Stimulated activated CD4-positive, alpha-beta T cell treated with anti-CD3 and anti-CD28 coated beads, TNF-alpha, amount 100 ng/mL, for 1 hour (primary cell): ENCODE measurements at places on chromosomes 11 and 22.

DNA sequence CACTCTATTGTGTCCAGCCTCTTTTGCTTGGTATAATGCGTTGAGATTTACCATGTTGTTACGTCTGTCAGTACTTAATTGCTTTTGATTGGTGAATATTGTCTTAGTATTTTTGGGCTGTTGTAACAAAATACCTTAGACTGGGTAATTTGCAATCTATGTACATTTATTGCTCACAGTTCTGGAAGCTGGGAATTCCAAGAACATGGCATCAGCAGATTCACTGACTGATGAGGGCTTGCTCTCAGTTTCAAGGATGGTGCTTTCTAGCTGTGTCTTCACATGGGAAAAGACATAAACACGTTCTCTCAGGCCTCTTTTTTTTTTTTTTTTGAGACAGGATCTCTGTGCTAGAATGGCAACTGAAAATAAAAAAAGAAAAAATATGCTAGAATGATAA lies 46.7 kb upstream of the INCENP start:
- DNase-seq: no peak

GRCh38 chr22:47773635-47774034 lies 1011.2 kb downstream of the TBC1D22A start:
- no peak for DNase-seq

- DNase-seq: no peak
These were observed 5.3 kb downstream of the TUBA8 start for GRCh38 chr22:18115906-18116371.

DNA sequence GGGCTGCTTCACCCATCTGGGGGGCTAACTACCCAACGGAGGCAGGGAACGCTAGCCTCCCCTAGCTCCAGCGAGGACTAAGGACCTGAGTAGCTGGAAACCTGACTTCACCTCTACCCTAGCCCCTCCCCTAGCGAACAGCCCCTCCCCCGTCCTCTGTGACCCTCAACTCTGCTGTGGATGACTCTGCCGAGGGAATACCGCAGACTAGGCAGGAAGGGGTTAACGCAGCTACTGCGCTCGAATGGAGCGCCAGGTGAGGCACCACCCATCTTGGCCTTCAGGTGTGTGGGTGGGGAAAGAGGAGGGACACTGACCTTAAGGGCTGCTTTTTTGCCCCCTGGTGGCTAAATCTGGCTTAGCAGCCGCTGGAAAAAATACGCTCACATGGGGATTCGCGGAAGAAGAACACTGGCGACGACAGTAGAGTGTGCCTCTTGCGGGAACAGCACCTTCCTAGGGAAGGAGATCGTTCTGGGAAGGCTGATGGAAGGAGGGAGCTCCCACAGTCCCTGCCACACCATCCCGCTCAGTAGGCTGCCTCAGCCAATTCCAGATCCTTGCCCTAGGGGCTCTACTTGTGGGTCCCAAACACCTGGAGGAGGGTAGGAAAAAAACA lies 4.5 kb upstream of the BCL9L start:
- DNase-seq: no peak

DNA sequence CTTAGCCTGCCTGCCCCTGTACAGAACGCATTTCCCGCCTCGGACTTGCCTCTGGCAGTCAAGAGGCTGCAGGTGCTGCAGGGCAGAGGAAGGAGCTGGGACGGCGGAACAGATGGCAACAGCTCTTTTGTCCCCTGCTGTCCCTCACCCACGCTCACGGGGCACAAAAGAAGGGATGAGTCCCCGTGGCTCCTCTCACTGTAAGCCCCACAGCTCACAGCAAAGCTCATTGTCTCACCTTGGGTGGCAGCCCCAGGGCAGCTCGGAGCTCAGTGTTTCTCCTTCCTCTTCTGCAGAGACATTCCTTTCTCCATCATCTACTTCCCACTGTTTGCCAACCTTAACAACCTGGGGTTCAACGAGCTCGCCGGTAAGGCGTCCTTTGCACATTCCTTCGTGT lies 24.3 kb downstream of the SLC25A18 start:
- DNase-seq: no peak

DNA sequence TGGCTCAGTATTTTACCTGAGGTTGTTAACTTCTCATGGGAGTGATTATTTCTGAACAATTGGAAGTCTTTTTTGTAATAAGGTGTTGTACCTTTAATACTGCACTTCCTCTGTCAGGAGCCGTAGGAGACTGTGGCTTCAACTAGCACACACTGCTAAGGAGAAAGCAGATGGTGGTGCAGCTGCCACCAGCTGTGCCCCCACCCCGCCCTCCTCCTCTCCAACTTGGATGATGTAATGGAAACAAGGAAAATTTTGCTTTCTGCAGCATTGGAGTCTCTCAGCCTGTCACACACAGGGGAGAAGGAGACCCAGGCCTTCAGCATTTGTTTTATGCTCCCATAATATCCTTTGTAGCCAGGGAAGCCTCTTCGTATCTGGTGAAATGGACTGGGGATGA lies 91.2 kb downstream of the TEAD1 start:
- no peak for DNase-seq

- no peak for DNase-seq
These were observed at the start of gene HTR3B for GRCh38 chr11:113904379-113905101. Gene HTR3B (plus strand): TSS chr11:113904796. CDS start chr11:113904934, 138 bp downstream.

- DNase-seq: no peak
These were observed 107.6 kb downstream of the ABTB2 start for GRCh38 chr11:34250211-34250610.
